ENCODE measurements at places on chromosomes 7 and 10. TPM values are rescaled to one million over a fixed set of nuclear protein-coding genes. Genes with fewer than 3 reads are reported as not detected.

ANKRD26 gene
- 8.7 TPM for total RNA-seq

CH25H gene
- 0.26 TPM for total RNA-seq

POLR1F gene
- 13.6 TPM for total RNA-seq

GIMAP8 gene
- total RNA-seq: under 0.01 TPM

VPS37D gene
- total RNA-seq: 7.5 TPM

RPA3 gene
- total RNA-seq: 14.8 TPM

NPY4R2 gene
- not detected for total RNA-seq

NEUROG3 gene
- total RNA-seq: not detected

SEPTIN7 gene
- 181 TPM for total RNA-seq

WNT8B gene
- total RNA-seq: not detected

NKX1-2 gene
- not detected for total RNA-seq

C1GALT1 gene
- total RNA-seq: 4.8 TPM

FFAR4 gene
- total RNA-seq: not detected

GNG11 gene
- total RNA-seq: 11.2 TPM

C10orf95 gene
- total RNA-seq: not detected

NUDCD3 gene
- total RNA-seq: 133 TPM

LLCFC1 gene
- total RNA-seq: not detected

AGR3 gene
- total RNA-seq: not detected

ZP3 gene
- 1.9 TPM for total RNA-seq

CFAP46 gene
- 0.95 TPM for total RNA-seq

GPR85 gene
- total RNA-seq: 1.9 TPM

SUN3 gene
- not detected for total RNA-seq

MSMB gene
- total RNA-seq: not detected

PDE6C gene
- total RNA-seq: not detected

NUTM2B gene
- 0.16 TPM for total RNA-seq

BLNK gene
- 0.09 TPM for total RNA-seq

FKBP6 gene
- total RNA-seq: not detected

H2BK1 gene
- total RNA-seq: not detected

UNCX gene
- not detected for total RNA-seq

LRIT1 gene
- total RNA-seq: not detected

ZPBP gene
- not detected for total RNA-seq

PNLIPRP1 gene
- not detected for total RNA-seq

VIPR2 gene
- not detected for total RNA-seq

GSTO2 gene
- total RNA-seq: 1.7 TPM

SBDS gene
- 63.7 TPM for total RNA-seq

SGMS1 gene
- 50.9 TPM for total RNA-seq

PLCE1 gene
- 3.3 TPM for total RNA-seq

ARHGAP21 gene
- 130 TPM for total RNA-seq

ATOH7 gene
- total RNA-seq: not detected

DGKI gene
- total RNA-seq: 1.9 TPM

SPAG6 gene
- not detected for total RNA-seq

ABCB4 gene
- 6.8 TPM for total RNA-seq

MRPS17 gene
- 16.9 TPM for total RNA-seq

STRIP2 gene
- 0.77 TPM for total RNA-seq

TACR2 gene
- total RNA-seq: under 0.01 TPM

DNAJC30 gene
- total RNA-seq: 1.9 TPM

CFAP58 gene
- total RNA-seq: 1.3 TPM

SMARCD3 gene
- 31.8 TPM for total RNA-seq

ANKRD61 gene
- total RNA-seq: not detected

DHTKD1 gene
- total RNA-seq: 26.9 TPM

PPP1R17 gene
- total RNA-seq: under 0.01 TPM

CYP3A7 gene
- total RNA-seq: 1.1 TPM
